Posterior vena cava (tissue), 2 donors: ENCODE measurements at places on chromosomes 5 and 9.

DNA sequence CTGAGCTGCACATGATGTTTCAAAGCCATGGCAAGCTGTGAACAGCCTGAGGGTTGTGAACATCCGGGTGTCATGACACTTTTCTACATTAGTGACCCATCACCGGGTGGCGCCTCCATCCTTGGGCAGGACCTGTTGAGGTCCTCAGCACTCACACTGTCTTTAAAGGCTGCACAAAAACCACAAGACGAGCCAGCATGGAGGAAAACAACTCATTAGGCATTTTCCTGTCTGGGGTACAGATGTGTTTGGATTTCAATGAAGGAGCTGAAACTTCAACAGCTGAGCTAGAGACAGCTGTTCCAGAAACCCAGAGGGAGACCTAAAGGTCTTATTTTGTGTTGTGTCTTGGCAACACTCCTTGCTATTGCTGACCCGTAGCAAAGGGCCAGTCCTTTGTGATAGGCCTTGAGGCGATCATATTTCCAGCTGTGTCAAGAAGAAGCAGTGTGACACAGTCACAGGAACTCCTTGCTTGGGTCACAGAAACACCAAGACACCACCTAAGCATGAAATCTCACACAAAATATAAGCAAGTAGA, 151.8 kb upstream of the VLDLR start:
- no peak for DNase-seq

- DNase-seq: no peak
Measured at GRCh38 chr9:115596021-115596745, 478.2 kb upstream of the TNC start.

GRCh38 chr5:74145951-74146350, 494.6 kb downstream of the ENC1 start:
- no peak for DNase-seq

- peak; percentile 62 for DNase-seq
Measured at GRCh38 chr9:98886691-98887229, 56.9 kb upstream of the COL15A1 start.

GRCh38 chr9:125428902-125429467, 167.4 kb downstream of the GAPVD1 start:
- no peak for DNase-seq

DNA sequence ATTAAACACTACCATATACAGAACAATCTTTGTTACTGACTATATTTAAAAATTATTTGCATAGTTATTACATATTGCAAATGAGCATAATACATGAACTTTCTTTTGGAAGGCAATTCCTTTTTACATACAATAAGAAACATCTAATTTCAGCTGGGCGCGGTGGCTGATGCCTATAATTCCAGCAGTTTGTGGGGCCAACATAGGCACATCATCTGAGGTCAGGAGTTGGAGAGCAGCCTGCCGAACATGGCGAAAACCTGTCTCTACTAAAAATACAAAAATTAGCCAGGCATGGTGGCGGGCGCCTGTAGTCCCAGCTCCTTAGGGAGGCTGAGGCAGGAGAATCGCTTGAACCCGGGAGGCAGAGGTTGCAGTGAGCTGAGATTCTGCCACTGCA, 36.4 kb upstream of the SIMC1 start:
- no peak for DNase-seq

DNA sequence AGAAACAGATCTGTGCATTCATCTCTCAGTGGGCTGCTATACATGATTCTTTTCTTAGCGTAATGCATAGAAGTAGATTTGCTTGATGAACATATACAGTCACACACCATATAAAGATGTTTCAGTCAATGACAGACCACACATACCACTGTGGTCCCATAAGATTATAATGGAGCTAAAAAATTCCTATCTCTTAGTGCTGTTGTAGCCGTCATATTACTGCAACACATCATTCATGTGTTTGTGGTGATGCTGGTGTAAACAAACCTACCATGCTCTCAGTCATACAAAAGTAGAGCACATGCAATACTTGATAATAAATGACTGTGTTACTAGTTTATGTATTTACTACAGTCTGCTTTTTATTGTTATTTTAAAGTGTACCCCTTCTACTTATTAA, 214.3 kb downstream of the ARHGAP26 start:
- DNase-seq: no peak

- peak; percentile 95 for DNase-seq
Measured at GRCh38 chr9:137302118-137302448, at the start of gene NRARP. Gene NRARP (minus strand): TSS chr9:137302271. CDS start chr9:137301928, 343 bp downstream.
